ENCODE measurements at places on chromosomes 1 and 21.

- DNase-seq = no peak
Observed at GRCh38 chr1:88802404-88802803, 89.0 kb downstream of the GTF2B start.

DNA sequence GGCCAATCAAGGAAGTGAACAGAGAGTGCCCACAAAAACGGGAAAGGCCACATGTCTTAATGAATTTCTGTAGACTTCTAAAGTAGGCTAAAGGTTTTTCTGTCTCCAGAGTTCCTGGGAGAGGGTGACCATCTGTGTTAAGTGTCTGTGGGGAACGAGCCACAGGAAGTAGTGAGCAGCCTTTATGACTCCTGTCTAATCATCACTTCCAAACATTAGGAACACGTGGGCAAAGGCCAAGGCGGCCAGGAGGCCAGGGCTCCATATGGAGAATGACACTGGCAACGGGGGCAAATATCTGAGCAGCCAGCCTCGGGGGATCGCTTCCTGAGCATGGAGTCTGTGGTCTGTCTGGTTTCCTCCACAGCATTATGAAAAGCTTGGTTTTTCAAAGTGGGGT lies 7.1 kb downstream of the FAM89A start:
- peak; percentile 9 for DNase-seq

DNA sequence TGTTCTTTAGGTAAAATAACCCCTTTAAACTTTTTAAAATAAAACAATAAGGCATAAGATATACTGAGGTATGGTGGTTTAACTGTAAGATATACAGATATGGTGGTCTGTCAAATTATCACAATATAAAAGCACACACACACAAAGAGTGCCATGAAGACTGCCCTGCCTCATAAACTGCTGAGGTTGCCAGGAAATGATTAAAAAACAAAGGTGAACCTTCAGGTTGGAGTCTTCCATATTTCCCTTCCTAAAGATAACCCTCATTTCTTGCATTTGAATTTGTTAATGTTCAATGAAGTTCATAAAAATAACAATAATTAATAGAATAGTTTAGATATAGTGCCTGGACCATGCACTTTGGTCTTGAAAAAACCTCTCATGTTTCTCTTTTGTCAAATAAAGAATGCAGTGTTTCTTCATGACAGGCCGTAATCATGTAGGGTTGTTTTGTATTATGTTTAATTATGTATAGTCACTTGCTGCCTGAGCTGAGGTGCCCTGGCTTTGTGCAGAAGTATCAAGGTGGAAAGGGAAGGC lies 123.6 kb upstream of the B3GALT2 start:
- no peak for DNase-seq

- DNase-seq = no peak
Observed at GRCh38 chr1:93965256-93965655, 56.0 kb upstream of the GCLM start.

DNA sequence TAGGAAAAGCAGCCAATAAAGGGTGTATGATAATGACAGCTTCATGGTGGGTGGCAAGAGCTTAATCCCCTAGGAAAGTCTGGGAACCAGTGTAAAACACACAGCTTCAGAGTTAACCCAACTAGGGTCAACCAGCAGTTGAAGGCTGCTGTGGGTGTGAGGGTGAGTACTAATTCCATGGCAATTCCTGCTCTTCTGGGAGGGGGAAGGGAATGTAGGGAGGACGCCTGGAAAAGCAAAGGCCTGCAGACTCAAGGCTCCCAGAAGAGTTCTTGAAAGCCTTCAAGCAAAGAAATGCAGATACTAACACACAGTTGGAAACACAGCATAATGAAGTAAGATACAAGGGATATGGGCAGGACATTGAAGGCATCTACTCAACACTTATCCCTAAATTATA lies 28.1 kb downstream of the TTLL7 start:
- no peak for DNase-seq

DNA sequence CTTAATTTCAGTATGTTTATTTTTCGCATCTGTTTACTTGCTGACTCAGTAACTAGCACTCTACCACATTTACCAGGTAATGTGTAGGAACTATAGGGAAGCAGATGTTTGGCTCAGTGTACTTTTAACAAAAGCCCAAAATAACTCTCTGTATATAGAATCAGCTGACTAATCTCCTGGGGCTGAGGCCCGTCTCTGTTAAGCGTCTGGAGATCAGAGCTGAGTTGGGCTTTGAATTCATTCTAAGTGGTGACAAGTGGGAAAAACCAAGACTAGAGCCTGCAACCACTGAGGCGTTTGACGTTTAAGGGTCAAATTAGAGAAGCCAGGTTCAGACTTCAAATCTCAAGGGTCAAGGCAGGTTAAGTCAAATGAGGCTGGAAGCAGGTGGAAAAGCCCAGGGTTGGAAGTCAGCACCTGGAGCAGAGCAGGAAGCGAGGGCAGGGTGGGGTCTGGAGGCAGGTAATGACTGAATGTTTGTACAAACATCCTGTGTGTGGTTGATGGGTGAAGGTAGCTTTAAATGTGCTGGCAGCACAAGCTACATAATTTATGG lies 56.8 kb upstream of the LYST start:
- no peak for DNase-seq

GRCh38 chr1:184752656-184753055 lies 2.0 kb downstream of the EDEM3 start:
- peak; percentile 7 for DNase-seq

- DNase-seq = peak; percentile 83
Observed at GRCh38 chr1:204127597-204128242, 24.1 kb downstream of the ETNK2 start.

DNA sequence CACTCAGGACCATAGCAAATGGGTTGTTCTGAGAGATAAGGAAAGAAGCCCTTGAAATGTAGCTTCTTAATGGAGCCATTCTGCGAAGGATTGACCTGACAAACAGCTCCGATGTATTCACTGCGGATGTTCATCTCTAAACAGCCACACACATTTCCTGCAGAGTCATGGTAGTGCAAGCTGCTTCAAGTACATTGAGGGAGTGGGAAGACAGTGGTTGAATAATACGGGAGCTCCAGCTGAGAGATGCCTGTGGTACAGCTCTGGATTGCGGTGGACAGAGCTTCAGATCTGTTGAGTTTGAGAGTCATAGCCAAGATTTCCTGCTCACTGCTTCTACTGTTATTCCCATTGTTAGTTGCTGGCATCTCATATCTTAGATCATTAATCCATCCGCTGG lies 86.6 kb downstream of the ZBTB18 start:
- no peak for DNase-seq

DNA sequence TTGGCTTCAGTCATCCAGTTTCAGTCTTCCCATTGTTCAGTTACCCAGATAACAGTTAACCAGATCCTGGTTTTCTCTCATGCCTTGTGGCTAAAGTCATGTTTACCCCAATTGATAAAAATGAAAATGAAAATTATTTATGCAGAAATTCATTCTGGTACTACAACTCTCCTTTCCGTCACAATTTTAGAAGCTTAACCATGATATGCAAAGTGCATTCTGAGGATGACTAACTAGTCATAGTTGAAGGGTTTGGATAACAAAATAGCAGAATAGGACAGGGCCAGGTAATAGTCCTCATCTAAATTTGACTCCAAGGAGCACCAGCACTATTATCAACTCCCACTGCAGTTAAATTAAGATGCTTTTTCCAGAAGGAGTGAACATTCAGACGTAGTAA lies 94.7 kb downstream of the NTMT2 start:
- DNase-seq = no peak

DNA sequence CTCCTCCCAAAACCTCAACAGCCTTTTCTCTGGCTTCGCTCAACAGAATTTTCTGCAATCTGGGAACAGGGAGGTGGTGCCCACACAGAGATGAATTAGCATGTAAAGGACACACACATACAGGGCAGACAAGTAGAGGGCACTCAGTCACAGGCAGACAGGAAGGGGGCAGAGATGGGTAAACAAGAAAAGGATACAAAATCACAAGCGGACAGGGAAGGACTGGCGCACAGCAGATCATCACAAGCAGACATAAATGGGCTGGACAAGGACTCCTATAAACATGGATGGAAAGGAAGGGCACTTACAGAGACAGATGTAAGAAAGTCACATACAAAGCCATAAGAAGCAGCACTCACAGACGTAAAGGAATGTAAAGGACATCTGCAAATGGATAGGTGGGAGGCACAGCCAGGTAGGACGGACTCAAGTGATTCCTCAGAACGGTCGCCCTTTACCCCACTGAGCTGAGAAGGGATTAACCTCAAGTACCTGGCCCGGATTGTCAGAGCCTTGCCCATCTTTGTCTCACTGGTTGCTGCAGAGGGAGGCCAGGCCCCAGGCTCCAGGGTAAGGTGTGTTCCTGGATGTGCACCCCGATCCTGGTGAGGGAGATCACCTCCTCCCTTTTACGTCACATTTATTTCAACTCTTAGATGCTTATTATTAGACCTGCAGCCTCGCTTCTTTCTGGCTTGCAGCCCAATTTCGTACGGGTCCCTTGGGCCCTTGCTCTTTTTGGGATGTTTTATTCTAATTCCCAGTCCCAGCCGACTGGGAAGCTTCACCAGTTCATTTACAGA lies 836 bp upstream of the PRCC start:
- peak; percentile 44 for DNase-seq
